ENCODE measurements at places on chromosomes 13 and 19.

DNA sequence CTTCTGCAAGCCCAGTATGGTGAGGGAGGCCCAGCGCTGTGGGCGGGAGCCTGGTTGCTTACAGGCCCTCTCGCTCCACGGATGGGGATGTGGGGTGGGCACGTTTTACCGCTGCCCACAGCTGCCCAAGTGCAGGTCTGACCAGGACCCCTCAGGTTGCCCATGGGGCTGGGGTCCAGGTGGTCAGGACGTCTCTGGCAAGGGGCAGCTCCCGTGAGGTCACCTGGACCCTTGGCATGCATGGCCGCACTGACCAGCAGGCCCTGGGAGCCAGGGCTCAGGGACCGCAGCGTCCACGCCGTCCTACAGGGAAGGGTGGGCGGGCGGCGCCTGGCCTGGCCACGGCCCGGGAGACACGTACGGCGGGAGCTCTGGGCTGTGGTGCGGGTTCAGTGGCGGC, 32.8 kb downstream of the GAS6 start:
- no peak for DNase-seq

- DNase-seq: no peak
These were observed 9.0 kb upstream of the STRN4 start for GRCh38 chr19:46755077-46755852.

DNA sequence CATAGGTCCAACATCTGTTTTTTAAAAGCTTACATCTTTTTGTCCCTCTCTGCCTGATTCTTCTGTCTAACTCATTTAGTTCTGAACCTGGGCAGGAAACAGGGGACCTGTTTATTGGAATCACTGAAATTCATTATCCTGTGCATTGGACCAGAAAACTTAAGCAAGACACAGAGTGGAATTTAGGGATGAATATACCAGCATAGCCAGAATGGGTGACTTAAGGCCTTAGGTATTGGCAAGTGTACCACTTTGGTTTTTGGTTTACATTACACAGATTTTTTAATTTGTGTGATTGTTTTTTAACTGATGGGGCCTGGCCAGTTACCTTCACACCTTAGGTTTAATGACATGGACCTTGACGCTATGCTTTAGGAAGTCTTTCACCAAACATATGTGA, 232.5 kb downstream of the GPC5 start:
- DNase-seq: no peak

DNA sequence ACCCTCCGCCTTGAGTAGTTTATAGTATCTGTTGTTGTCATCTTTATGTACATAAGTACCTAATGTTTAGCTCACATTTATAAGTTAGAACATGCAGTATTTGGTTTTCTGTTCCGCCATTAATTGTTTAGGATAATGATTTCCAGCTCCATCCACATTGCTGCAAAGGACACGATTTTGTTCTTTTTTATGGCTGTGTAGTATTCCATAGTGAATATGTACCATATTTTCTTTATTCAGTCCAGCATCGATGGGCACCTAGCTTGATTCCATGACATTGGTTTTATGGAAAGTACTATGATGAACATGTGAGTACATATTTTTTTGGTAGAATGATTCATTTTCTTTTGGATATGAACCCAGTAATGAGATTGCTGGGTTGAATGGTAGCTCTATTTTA, 174.4 kb upstream of the SPRY2 start:
- no peak for DNase-seq

DNA sequence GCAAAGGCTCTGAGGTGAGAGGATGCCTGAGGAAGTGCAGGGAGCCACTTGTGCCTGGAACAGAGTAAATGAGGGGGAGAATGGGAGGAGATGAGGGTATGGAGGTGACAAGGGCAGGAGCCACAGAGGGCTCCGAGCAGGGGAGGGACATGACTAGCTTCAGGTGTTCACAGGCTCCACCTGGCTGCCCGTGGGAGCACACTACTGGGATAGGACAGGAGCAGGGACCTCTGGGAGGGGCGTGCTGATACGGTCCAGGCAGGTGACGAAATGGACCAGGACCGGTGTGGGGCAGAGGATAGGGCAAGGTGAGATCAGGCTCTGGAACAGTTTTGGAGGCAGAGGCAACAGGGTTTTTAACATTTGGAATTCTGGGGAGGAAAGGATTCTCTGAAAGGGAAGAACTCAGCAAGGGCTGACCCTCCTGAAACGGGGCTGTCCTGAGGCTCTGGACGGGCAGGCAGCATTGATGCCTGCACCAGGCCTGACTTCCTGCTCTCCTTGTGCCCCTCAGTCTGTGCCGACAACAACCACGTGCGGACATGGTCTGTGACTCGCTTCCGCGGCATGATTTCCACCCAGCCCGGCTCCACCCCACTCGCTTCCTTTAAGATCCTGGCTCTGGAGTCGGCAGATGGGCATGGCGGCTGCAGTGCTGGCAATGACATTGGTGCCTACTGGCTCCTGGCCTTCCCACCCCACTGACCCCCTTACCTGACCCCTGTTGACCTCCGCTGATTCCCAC, 11.6 kb downstream of the SHKBP1 start:
- DNase-seq: no peak

GRCh38 chr13:54241719-54242118, 1213.1 kb downstream of the OLFM4 start:
- no peak for DNase-seq

DNA sequence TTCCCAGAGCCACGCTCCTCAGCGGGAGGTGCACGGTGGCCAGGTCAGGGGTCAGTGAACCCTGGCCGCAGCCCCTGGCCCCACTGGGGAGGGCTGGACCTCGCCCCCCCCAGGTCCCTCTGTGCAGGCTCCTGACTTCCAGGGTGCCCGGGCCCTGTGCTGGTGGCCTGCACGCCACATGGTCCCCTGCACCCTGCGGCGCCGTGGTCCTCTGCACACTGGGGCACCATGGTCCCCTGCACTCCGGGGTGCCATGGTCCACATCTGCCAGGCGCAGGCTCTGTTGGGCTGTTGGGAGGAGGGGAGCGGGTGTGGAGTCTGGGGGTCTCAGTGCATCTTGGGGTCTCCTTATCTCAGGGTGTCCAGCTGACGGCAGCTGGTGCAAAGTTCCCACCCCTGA, 23.3 kb upstream of the TMEM255B start:
- DNase-seq: no peak

- no peak for DNase-seq
These were observed 577.9 kb downstream of the IRS2 start for GRCh38 chr13:109208522-109208921.

DNA sequence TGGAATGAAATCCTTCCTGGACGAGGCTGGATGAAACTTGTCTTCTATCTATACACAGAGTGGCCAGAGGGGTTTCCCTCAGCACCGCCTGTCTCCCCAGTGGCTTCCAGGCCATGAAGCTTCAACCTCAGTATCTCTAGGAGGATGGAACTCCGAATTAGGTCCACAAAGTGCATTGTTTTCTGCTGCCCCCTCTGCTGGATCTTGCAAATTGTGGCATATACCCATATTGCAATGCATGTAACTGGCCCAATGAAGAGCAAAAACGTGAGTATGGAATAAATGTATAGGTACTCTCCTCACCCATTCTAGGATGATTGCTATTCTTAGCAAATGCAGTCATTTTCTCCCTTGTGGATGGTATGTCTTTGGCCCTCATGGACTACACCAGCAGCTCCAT, 14.7 kb upstream of the LILRB4 start:
- no peak for DNase-seq

DNA sequence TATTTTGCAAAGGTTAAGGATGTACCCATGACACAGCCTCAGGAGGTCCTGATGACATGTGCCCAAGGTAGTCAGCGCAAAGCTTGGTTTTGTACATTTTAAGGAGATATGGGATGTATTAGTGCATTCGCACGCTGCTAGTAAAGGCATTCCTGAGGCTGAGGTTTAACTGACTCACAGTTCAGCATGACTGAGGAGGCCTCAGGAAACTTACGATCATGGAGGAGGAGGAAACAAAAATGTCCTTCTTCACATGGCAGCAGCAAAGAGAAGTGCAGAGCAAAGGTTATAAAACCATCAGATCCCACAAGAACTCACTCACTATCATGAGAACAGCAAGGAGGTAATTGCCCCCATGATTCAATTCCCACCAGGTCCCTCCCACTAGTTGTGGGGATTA, 1017.4 kb downstream of the EFNB2 start:
- no peak for DNase-seq

DNA sequence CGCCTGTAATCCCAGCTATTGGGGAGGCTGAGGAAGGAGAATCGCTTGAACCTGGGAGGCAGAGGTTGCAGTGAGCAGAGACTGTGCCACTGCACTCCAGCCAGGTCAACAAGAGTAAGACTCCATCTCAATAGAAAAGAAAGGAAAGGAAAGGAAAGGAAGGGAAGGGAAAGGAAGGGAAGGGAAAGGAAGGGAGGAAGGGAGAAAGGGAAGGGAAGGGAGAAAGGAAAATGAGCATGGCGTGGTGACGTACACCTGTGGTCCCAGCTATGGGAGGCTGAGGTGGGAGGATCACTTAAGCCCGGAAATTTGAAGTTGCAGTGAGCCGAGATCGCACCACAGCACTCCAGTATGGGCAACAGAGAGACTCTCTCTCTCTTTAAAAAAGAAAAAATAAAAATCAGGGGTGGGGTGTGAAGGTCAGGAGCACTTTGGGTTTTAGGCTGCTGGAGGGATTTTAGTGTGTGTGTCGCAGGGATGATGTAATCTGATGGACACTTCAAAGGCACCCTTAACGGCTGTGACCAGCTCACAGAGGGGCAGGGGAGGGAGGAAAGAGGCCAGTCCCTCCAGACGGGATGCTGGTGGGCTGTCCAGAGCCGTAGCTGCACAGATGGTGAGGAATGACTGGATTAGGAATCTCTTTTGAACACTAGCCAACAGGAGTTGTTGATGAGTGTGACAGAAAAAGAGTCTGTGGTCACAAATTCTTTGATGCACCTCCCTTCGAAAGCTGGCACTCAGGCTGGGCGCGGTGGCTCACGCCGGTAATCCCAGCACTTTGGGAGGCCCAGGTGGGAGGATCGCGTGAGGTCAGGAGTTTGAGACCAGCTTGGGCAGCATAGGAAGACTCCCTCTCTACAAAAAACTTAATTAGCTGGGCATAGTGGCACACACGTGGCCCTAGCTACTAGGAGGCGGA, 27.6 kb downstream of the TMPRSS9 start:
- DNase-seq: no peak

DNA sequence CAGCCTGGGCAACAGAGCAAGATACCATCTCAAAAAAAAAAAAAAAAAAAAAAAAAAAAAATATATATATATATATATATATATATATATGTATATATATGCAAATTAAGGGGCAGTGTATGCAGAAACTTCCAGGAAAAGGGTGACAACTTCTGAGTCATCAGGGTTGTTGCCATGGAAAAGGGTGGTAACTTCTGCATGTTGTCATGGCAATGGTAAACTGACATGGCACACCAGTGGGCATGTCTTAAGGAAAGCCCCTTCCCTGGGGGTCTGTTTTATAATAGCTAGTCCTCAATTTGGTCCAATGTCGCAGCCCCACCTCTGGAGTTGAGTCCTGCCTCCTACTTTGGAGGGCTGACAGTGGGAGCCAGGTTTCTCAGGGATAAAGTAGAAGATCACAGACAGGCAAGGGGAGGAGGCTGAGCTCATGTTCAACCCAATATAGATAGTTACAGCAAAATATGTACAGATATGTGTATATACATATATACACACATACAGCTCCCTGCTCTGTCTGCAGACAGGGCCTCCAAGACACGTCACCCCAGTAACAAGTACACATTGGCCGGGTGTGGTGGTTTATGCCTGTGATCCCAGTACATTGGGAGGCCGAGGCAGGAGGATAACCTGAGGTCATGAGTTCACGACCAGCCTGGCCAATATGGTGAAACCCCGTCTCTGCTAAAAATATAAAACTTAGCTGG, 7.2 kb upstream of the FCHO1 start:
- no peak for DNase-seq

GRCh38 chr13:19981685-19982238, 23.2 kb downstream of the ZMYM2 start:
- no peak for DNase-seq

DNA sequence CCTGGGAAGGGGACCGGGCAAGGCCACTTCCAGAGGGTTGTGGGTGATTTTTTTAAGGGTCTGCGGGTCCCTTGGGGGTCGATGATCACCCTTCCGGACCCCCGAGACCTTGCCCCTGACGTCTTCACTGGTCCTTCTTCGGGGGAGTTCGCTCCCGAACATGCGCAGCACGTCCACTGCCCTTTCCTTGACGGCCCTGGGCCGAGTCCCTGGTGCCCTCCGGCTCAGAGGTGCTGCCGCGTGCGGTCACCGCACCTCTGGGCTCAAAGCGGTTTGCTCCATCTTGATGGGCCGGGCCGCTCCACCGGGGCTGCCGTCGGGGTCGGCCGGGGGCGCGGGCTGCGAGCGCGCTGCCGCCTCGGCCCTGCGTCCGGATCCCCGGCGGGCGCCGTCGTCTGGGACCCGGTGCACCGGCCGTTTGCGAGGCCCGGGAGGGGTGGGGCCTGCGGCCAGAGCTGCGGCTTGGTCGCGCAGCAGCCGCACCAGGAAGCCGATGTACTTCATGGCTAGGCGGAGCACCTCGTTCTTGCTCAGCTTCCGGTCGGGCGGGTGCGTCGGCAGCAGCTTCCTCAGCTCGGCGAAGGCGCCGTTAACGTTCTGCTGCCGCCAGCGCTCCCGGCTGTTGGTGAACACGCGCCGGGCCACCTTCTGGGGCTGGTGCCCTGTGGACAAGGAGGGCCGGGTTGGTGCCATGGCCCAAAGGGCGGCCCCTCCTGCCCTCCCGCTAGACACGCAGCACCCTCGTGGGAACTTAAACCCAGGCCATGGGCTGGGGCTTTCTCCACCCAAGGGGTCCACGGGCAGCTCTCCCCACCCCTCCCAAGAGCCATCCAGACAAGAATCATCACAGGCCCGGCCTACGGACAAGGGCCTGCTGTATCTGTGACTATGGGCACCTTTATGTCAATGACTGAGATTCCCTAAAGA, 3.3 kb downstream of the LYL1 start:
- DNase-seq: no peak

- no peak for DNase-seq
These were observed 114.7 kb upstream of the MCF2L start for GRCh38 chr13:112854321-112854720.

DNA sequence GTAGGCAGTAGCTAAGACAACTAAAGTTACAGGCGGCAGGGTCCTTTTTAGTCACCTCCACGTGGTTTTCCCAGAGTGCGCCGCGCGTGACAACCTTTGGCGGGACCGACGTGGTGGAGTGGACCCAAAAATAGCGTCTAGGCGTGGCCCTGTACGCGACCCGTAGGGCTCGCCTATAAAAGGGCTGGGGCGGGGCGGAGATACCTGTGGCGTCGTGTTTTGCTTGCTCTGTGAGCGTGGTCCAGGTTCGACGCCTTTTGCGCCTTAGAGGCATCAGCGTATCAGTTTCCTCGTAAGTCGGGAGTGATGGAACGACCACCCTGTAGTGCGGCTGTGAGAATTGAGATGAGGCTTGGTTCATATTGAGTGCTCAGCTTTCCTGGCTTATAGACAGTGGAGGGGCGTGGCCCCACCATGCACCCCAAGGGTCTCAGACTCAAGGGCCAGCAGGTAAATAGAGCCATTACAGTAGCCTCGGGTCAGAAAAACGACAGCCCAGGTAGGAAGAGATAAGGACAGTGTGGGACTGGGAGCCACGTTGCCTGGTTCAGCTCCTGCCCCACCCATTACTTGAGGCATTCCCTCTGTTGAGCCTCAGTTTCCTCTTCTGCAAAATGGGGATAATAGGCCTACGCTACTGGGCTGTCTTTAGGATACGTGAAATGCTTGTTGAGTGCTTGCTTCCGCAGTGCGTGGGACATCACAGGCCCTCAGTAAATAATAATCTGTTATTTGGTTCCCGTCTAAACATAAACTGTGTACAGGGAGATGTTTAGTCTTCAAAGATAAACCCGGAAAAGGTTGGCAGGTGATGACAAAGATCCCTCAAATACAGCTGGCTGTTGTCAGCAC, 693 bp upstream of the TMED1 start:
- DNase-seq: no peak

GRCh38 chr19:11295665-11296245, at the start of gene TSPAN16:
Gene TSPAN16, plus strand, starts transcription at chr19:11296160. Its CDS starts 138 bp downstream, at chr19:11296298.
- DNase-seq: no peak

Measured in neural crest cell (in vitro differentiated cells).